Substantia nigra (tissue), 51 donors: ENCODE measurements at places on chromosomes 6 and 20.
A peak's percentile ranks its signal among the peaks of the same experiment; 100 is the strongest.

- no peak for DNase-seq
These were observed 619.0 kb downstream of the TFAP2A start for GRCh38 chr6:9795880-9796279.

DNA sequence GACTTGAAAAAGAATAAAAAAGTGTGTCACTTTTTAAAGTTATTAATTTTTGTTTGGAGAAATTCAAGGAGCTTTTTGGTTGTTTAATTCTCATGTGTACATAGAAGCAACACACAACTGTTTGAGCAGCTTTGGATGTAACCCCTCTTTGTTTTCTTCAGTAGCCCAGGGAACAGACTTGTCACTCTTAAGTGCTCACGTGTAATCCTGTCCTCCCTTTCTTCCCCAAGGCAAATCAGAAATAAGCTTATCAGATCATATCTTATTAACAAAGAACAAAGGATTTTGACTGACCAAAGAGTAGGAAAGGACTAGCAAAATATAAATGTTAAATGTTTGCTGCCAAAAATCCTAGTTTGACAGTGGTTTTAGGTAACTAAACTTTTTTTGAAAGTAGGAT is 7.3 kb upstream of the FLRT3 start:
- no peak for DNase-seq

GRCh38 chr6:163790266-163790840 is 375.8 kb downstream of the QKI start:
- DNase-seq: no peak

- no peak for DNase-seq
These were observed 29.2 kb downstream of the ERMARD start for GRCh38 chr6:169780571-169781091.

- DNase-seq: no peak
These were observed 109.0 kb downstream of the PRKN start for GRCh38 chr6:162618448-162619002.

DNA sequence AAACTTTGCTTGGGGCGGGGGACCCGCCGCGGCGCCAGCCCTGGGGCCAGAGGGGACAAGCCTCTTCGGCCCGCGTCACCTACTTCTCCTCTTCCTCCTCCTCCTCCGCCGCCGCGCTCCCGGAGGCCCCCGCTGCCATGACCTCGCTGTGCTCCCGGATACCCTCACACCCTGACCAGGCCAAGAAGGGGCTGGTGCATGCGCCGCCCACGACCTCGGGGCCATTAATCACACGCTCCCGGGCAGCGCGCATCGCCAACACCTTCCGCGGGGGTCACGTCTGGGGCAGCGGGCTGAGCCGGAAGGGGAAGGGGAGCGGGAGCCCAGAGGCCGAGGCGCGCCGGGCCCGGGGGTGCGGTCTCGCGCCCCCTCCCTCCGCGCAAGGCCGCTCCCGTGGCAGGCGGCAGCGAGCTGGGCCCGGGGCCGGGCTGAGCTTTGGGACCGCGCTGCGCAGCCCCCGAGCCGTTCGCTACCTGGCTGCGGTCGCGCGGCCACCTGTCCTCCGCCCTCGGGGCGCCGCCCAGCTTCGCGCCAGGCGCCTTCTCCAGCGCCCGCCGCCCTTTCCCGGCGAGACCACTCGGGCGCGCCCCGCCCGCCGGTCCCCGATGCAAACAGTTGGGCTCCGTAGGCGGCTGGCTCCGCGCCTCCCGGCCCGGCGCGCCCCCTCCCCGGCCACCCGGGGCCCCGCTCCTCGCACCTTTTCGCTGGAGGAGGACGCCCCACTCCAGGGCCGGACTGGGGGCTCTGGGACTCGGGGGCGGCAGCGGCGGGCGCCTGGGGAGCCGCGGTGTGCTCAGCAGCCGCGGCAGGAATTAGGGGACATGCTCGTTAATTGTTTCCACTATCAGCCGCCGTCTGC is 575 bp upstream of the CNR1 start:
- DNase-seq: no peak

DNA sequence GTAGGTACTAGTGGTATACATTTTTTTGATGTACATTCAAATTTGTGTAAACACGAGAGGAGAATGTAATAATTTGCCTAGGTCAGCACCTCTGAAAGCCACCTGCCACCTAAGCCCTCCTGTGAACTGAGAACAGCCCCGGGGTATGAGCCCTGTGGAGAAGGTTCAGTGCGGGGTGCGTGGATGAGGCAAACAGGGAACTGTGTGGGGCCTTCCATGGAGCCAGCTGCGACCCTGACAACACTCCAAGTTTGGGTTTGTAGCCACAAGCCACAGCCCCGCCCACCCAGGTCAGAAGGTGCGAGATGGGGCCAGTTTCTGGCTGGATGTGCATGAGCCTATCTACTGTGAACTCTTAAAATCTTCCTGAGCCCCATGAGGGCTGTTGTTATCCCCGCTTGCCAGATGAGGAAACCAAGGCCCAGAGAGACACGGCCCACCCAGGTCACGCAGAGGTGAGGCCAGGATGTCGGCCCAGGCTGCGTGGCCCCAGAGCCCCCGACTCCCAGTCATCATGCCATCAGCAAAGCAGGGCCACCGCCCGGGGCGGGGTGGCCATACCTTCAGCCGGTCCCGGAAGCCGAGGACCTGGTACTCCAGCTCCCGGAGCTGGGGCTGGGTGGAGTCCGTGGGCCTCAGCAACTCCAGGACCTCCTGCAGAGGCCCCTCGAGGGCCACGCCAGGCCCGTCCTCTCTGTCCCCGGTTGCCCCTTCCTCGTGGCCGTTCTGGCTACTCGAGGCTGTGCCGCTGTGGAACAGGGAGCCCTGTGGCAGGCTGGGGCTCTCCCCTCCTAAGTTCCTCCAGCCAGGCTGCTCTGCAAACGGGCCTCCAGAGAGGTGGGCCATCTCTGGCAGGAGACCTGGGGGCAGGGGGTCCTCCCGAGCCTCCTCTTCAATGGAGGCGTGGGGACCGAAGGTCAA is 89.6 kb downstream of the RIPOR3 start:
- DNase-seq: no peak

GRCh38 chr6:33078442-33078841 is 2.7 kb downstream of the HLA-DPB1 start:
- DNase-seq: no peak

DNA sequence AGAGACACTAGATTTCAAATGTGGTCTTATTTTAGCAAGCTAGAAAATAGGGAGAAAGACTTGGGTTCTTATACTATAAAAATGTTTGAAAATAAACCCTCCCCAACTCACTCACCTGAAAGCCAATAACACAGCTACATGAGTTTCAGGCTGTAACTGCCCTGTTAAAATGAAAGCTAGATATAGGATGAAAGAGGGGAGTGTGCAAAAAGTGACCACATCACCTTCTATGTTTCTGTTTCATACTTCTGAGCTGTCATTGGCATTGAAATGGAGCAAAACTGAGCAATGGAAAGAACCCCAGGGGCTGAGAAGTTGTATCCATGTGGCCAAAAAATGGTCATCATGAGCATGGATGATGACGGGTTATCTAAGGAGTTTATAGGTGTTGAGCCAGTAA is 148.1 kb upstream of the TENT5A start:
- DNase-seq: no peak

DNA sequence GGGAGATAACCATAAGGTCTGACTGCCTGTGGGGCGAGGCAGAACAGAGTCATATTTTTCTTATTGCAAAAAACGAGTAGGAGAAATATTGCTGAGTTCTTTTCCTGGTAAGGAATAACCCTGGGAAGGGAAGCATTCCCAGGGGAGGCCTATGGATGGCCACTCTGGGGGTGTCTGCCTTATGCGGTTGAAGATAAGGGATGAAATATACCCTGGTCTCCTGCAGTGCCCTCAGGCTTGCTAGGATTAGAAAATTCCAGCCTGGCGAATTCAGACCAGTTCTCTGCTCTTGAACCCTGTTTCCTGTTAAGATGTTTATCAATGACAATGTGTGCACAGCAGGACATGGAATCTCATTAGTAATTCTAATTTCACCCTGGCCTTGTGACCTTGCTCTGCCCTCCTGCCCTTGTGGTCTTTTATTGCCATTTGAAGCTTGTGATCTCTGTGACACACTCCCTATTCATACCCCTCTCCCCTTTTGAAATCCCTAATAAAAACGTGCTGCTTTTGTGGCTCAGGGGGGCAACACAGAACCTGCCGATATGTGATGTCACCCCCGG is 491.1 kb upstream of the EYS start:
- no peak for DNase-seq

- DNase-seq: no peak
These were observed 118.4 kb downstream of the GRM4 start for GRCh38 chr6:34027445-34027936.

- DNase-seq: peak; percentile 37
These were observed 13.5 kb upstream of the ZNF391 start for GRCh38 chr6:27374824-27375612.

- peak; percentile 15 for DNase-seq
These were observed 9.3 kb upstream of the NQO2 start for GRCh38 chr6:2990248-2990931.

DNA sequence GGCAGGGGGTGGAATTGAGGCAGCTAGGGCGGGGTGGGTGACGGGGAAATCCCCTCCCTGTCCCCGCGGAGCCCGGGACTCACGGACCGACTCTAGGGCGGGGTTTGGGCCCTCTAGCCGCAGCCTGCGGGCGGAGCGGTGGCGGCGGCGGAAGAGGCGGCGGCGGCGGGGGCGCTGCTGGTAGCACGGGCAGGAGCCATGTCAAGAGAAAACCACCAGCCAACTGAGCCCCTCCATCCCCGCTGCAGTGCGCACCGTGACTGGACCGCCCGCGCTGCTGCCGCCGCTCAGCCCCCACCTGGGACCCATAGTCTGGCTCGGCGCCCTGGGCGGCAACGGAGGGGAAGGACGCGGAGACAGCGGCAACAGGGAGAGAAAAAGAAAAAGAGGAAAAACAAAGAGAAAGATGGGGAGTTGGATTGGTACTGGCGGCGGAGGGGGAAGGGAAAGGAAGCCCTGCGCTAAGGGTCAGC is 1.2 kb upstream of the C6orf62 start:
- DNase-seq: peak; percentile 74

DNA sequence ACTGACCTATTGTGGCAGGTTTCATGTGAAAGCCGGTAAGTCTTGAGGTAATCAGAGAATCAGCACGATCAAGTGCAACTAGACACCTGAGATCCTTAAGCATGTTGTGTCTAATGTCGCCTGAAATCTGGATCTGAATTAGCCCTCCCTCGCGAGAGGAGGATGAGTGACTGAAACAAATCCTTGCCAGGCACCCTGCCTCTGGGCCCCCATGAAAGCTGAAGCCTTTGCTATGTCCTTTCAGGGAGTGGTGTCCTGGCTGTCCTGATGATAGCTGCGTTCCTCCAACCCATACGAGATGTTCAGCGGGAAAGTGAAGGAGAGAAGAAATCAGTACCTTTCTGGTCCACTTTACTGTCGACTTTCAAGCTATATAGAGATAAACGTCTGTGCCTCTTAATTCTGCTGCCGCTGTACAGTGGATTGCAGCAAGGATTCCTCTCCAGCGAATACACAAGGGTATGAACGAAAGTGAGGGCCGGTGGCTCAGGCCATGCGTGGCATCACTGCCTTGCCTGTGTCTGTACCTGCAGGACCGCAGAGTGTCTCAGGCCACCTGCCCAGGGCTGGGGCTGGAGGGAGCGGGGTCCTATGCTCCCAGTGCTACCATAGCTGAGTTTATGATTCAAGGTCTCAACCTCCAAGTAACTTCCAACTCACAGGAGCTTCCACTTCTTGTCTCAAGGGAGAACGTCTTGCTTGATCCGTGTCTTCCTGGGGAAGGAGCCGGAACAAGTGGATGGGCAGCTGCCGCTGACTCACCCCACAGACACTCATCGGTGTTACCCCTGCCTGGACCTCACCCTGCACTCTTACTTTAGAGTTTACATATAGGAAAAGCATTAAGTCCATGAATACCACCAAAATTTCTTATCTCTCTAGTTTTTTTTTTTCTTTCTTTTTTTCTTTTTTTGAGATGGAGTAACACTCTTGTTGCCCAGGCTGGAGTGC is 12.8 kb downstream of the UNC93A start:
- no peak for DNase-seq

GRCh38 chr20:47019121-47019824 is 124.6 kb downstream of the EYA2 start:
- DNase-seq: no peak

- DNase-seq: no peak
These were observed 119.7 kb upstream of the NXT1 start for GRCh38 chr20:23230766-23231385.

DNA sequence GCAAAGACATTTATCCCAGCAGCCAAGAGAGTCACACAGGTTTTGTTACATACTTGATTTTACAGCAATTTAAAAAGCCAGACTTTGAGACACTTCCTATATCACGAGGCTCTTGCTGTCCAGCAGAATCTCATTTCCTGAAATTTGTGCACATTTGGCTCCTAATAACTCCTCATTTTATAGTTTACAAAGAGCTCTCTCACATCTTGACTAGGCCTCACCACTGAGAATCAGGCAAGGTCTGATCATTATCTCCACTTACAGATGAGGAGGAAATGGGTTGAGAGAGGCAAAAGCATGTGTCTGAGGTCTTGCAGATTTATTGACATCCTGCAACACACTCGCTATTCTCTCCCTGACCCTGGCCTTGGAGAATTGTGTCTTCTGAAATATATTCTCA is 426.8 kb downstream of the MAFB start:
- DNase-seq: no peak

DNA sequence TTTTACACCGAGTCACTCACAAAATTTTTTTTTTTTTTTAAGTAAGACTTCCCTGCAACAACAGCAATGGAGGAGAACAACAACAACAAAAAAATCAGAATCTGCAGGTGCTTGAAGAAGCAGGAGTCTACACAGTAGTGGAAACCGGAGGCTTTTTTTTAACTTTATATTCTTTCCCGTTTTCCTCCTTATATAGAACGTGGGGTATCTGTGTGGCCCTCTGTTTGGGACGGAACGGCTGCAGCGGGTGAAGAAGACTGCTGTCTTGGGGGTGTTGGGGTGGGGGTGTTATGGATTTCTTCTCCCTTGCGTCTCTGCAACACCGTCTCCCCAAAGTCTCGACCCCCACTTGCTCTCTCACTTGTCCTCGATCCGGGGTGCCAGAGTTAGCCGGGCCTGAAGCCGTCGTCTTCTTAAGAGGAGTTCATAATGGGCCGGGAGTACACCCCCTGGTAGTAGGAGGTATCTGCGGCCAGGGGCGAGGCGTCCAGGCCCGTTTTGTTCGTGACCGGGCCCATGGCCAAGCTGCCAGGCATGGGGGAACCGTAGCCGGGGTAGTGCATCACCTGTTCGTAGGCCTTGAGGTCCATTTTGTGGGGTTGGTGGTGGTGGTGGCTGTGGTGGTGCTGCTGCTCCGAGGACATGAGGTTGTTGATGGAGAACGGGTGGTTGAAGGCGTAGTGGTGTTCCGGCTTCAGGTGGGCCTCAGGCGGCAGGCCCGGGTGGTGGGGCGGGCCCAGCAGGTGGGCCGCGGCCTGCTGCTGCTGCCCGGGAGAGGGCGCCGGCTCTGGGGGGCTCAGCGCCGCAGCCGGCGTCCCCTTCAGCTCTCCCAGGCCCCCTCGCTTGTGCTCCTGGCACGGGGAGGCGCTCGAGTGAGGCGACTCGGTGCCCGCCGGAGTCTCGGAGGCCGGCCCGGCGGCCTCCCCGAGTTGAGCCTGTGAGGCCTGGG is 2.7 kb downstream of the FOXA2 start:
- DNase-seq: no peak
